NCI-H1436 (cell line): ENCODE measurements at places on chromosomes 6 and 20.

- DNase-seq: no peak
Observed at GRCh38 chr6:150204705-150205472, 62.0 kb downstream of the PPP1R14C start.

GRCh38 chr6:153941768-153942167, 97.3 kb upstream of the OPRM1 start:
- no peak for DNase-seq

DNA sequence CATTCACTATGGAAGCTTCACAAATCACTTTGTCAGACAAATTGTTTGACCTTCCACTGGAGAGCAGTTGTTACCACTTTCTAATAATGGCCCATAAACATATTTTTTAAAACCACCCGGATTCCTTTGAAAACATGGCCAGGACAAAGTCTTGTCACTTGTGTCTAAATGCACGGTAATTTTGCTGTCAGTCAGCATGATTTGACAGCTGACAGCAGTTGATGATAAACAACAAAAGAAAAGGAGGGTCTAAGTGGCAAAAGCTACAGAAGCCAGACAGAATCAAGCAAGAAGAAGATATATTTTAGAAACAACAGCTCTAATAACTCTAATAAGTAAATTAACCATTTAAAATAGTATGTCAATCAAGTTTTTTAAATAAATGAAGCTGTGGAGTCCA, 27.7 kb upstream of the CARMIL1 start:
- no peak for DNase-seq

DNA sequence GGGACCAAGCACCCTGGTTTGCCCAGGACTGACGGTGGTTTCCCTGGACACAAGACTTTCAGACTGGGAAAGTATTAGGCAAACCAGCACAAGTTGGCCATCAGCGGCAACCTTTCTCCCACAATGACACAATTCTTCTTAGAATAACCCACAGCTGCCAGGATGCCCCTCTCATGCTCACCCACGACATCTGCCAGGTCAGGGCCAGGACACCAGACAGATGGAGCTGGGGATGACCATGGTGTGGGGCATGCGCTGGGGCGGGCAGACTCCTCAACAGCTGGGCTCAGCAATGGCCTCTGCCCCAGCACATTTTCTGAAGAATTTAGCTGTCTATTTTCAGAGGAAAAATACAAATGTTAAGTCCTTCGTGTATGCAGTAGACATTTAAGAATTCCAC, 226.4 kb downstream of the FNDC1 start:
- DNase-seq: no peak

DNA sequence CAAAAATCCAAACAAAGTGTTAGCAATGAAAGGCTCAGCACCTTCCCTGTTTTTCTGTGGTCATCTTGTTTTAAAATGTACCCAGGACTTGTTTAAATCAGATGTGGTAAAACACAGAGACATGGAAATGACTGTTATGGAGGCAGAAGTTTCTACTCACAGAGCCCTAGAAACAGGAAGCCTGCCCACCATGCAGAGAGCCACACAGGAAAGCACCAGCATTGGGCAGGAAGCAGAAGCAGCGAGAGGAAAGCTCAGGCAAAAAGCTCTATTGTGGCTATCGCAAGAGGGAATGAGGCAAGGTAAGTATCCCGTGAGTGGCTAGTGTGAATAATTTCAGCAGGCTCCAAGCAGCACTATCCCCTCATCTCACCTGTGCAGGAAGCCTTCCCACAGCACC, 42.8 kb downstream of the GPR6 start:
- DNase-seq: no peak
